Stimulated activated CD8-positive, alpha-beta memory T cell treated with anti-CD3 and anti-CD28 coated beads, Interleukin-4, amount 100 ng/mL, for 4 hours (primary cell): ENCODE measurements at places on chromosomes 1 and 21.

- no peak for DNase-seq
These were observed 4.8 kb downstream of the TCHH start for GRCh38 chr1:152110365-152110859.

- DNase-seq: no peak
These were observed 131.1 kb downstream of the GLUL start for GRCh38 chr1:182260516-182260915.

GRCh38 chr1:185350027-185350442 is 33.0 kb upstream of the IVNS1ABP start:
- DNase-seq: no peak

DNA sequence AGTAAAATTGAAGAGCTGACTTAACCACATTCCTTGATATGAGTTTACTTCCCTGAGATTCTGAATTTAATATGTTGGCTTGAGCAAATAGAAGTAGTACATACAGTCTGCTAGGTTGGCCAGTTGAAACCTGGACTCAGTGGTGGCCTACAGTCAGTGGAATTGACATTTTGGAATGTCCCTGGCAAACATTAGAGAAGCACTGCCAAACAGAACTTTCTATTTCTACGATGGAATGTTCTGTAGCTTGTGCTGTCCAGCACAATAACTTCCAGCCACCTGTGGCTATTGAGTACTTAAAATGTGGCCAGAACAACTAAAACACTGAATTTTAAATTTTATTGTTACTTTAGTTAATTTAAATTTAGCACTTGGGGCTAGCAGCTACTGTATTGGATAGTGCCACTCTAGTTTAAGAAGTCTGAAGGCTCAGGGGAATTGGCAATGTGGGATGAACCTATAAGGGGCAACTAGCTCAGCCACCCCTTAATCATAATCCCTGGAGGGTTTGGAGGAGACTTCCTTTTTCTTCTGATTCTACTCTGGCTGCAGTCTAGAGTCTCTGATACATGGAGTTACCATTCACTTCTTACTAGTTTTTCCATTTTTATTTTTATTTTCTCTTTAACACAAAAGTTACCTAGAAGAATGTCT is 10.3 kb upstream of the TEDDM1 start:
- DNase-seq: no peak

DNA sequence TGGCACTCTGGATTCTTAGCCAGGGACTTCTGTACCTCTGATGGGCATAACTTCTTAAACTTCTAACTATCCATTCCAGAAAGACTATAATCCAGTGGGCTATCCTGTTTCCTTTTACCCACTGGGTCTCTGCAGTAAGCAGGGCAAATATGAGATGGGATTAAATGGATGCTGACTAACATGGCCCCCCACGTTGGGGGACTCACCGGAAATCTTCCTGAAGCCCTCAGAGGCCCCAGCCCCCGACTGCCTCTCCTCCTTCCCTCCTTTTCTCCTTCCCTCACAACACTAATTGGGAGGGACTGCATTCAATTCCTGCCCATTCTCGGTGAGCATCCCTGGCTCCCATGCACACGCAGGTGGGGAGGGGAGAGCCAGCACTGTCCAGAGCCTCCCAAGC is 70.1 kb downstream of the SSBP3 start:
- no peak for DNase-seq

DNA sequence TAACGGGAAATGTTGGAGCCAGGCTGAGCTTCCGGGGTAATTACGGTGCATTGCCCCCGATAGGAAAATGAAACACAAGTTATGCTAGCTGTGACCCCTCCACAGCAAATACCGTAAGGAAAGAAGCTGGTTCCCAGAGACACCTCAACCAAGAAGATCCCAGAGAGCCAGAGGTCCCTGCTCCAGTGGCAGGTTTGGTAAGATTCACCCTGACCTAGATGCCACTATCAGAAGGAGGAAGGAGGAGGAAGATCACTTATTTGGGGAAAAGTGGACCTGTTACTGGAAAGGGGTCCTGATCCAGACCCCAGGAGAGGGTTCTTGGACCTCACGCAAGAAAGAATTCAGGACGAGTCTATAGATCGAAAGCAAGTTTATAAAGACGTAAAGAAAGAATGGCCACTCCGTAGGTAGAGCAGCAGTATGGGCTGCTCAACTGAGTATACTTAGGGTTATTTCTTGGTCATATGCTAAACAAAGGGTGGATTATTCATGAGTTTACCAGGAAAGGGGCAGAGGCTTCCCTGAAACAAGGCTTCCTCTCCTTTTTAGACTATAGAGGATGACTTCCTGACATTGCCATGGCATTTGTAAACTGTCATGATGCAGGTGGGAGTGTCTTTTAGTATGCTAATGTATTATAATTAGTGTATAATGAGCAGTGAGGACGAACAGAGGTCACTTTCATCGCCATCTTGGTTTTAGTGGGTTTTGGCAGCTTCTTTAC is 7.5 kb upstream of the CAPN9 start:
- DNase-seq: no peak

DNA sequence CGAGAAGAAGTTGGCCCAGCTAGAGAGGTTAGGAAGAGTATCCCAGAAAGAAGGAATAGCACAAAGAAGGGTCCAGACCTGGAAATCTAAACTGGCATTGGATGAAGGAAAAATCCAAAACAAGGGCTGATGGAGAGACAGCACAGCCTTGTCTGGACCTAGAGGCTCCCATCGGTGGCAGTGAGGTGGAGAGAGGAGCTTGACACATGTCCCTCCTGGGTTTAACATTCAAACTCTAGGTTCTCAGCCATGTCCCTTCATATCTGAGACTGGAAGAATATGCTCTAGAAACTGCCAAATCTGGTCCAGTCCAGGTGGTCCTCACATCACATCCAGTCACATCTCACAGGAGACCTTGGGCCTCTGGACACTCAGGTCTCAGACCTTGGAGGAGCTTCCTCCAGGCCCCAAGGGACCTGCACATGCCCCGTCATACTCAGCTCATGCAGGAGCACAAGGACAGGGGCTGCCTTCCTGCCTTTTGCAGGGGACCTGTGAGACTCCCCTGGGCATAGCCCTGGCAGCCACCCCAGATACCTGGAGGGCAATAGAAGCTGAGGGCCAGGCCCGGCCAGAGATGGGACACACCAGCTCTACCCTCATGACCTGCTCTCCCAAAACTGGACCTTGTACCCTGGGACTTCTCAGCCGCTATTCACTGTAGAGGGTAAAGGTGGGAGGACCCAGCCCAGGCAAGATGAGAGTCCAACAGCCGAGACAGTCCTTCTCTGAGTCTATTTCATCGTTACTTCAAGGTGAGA is 7.5 kb downstream of the TMEM125 start:
- DNase-seq: no peak

GRCh38 chr1:45299981-45300668 is 26.6 kb upstream of the HPDL start:
- no peak for DNase-seq

- no peak for DNase-seq
These were observed 1109.8 kb upstream of the B3GALT2 start for GRCh38 chr1:194296201-194296600.

DNA sequence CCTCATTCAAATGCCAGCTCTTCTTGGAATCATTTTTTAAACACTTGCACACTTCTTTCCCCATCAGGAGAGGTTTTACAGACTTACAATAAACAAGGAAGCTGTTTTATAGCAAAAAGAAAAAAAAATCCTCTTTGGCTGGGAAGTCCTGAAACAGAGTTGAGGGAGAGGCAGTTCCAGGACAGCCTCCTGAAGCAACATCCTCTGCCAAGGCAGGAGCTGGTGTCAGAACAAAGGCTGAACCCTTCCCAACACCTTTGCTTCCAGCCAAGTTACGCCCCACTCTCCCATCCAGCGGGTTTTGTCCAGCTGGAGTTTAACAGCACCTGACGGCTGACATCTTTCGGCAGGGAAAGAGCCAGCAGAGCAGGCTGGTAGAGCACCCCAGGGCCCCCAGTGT is 287.8 kb downstream of the RRAGC start:
- no peak for DNase-seq
